Large intestine (tissue), 12 donors: ENCODE measurements at places on chromosomes 13 and 19.
A peak's percentile ranks its signal among the peaks of the same experiment; 100 is the strongest.

GRCh38 chr19:6481541-6482342 is at the start of gene DENND1C:
Gene DENND1C, minus strand, starts transcription at chr19:6481787. Its CDS starts 92 bp downstream, at chr19:6481695.
- H3K4me1 ChIP-seq: peaks cover 5% of the 10 kb centered on the region
- H3K36me3 ChIP-seq: no peaks in the 10 kb centered on the region
- DNase-seq: no peak
- H3K4me3 ChIP-seq: peak within 1 kb of the TSS; percentile 4
- H3K27ac ChIP-seq: no peak within 1 kb of the TSS

GRCh38 chr13:48403151-48403631 is 9.7 kb downstream of the LPAR6 start:
- no peak overlapping the region for H3K4me3 ChIP-seq
- H3K4me1 ChIP-seq: no peaks in the 10 kb centered on the region
- DNase-seq: no peak
- no peak overlapping the region for H3K27ac ChIP-seq

DNA sequence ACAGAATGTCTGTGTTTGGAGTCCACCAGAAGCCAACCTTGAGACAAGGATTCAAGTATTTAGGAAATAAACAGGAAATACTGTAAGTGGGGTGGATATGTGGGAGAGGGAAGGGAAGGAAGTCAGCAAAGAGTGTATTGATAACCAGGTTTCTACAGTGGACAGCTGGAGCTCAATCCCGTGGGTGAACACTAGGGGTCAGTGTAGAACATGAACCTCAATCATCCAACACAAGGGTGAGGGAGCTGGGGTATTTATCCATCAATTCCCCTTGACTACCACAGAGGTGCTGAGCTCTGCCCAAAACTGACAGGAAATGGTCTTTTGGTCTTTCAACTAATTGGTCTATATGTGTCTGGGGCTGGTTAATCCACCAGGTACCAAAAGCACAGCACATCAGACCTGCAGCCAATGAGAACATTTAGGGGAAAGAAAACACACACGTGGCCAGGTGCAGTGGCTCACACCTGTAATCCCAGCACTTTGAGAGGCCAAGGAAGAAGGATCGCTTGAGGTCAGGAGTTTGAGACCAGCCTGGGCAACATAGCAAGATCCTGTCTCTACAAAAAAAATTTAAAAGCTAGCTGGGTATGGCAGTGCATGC is 5.6 kb upstream of the SYDE1 start:
- no peaks in the 10 kb centered on the region for H3K4me1 ChIP-seq
- H3K27me3 ChIP-seq: peaks cover 6% of the 10 kb centered on the region
- no peaks in the 10 kb centered on the region for H3K36me3 ChIP-seq
- no peak overlapping the region for H3K4me3 ChIP-seq

DNA sequence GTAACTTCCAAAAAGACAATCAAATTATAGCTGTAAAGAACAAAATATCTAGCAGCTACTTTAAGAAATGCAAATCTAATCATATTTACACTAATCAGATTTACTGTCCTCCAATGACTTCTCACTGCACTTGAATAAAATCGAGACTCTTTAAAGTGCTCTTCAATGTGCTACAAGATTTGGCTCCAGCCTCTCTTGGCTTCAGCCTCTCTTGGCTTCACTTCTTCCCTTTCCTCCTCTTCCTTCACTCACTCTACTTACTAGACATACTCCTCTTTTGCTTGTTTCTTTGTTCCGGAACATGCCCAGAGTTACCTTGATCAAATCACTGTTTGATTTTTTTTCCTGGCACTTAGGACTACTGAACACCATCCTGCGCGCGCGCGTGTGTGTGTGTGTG is 495.4 kb downstream of the LMO7 start:
- H3K4me1 ChIP-seq: no peaks in the 10 kb centered on the region
- no peaks in the 10 kb centered on the region for H3K36me3 ChIP-seq
- H3K27ac ChIP-seq: no peak overlapping the region
- H3K4me3 ChIP-seq: no peak overlapping the region
- DNase-seq: no peak

- no peak for DNase-seq
- H3K4me3 ChIP-seq: no peak overlapping the region
- no peaks in the 10 kb centered on the region for H3K36me3 ChIP-seq
- peaks cover 7% of the 10 kb centered on the region for H3K27me3 ChIP-seq
These were observed 63.6 kb upstream of the NFIC start for GRCh38 chr19:3302755-3303154.

DNA sequence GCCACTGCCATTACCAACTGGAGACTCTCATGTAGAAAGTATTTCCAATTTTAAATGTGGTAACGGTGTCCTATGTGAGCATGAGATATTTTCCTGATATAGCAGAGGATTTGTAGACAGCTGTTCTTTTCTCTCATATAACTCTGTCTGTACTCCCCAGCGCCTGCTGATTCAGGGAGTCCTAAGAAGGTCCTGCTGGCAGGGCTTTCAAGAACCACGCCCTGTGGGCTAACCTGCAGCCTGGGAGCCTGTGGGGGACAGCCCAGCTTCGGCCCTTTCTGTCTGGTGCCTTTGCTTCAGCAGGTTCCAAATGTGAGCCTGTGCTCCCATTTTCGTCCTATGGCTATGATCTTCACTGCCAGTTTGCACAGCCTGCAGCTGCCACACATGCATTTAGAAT is 316.8 kb downstream of the ATP8A2 start:
- no peaks in the 10 kb centered on the region for H3K4me1 ChIP-seq
- no peaks in the 10 kb centered on the region for H3K27me3 ChIP-seq
- H3K36me3 ChIP-seq: no peaks in the 10 kb centered on the region
- H3K27ac ChIP-seq: no peak overlapping the region
- no peak overlapping the region for H3K4me3 ChIP-seq

DNA sequence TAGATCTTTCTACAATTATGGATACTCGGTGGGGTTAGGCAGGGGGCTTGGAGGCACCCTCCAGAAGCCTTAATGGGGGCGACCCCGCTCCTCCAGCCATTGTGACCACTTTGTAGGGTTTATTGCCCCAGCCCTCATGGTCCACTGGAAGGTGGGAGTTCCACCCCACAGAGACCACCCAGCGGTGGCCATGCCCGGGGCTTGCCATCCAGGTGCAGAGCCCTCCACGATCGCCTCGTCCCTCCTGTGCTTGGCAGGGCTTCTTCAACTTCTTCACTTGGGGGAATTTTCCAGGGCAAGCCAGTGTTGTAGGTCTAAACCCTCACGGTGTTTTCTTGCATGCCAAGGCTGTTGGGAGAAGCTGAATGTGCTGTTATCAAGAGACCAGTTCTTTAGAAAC is 16.1 kb downstream of the ZNF536 start:
- H3K27ac ChIP-seq: no peak overlapping the region
- DNase-seq: no peak
- no peak overlapping the region for H3K4me3 ChIP-seq
- no peaks in the 10 kb centered on the region for H3K36me3 ChIP-seq
- H3K4me1 ChIP-seq: no peaks in the 10 kb centered on the region
- no peaks in the 10 kb centered on the region for H3K27me3 ChIP-seq

DNA sequence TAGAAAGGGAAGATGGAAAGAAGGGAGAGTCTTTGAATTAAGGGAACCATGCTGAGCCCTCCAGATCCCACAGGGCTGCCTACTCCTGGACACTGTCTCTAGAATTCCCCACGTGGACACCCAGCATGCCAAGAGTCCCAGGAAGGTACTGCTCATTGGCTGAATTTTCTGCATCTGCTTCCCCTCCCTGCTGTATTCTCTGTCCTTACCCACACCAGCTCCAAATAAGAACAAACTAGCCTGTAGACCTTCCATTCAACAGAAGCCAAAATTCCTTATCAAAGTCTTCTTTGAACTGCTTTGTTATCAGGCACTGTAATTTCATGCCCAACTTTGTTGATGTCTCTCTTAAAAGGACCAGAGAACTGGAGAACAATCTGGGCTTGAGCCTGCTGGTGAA is 305.9 kb upstream of the ARGLU1 start:
- H3K27me3 ChIP-seq: no peaks in the 10 kb centered on the region
- no peaks in the 10 kb centered on the region for H3K36me3 ChIP-seq
- H3K4me3 ChIP-seq: no peak overlapping the region
- no peak overlapping the region for H3K27ac ChIP-seq

GRCh38 chr19:46990991-46991676 is 28.5 kb upstream of the NPAS1 start:
- no peak overlapping the region for H3K4me3 ChIP-seq
- peaks cover 74% of the 10 kb centered on the region for H3K36me3 ChIP-seq
- DNase-seq: peak; percentile 74
- peak overlapping the region; percentile 7 for H3K27ac ChIP-seq

- no peak overlapping the region for H3K27ac ChIP-seq
- no peaks in the 10 kb centered on the region for H3K4me1 ChIP-seq
- H3K27me3 ChIP-seq: no peaks in the 10 kb centered on the region
- DNase-seq: no peak
- no peaks in the 10 kb centered on the region for H3K36me3 ChIP-seq
These were observed 834.0 kb upstream of the PCDH9 start for GRCh38 chr13:68064001-68064770.

GRCh38 chr13:66040506-66040905 is 1189.6 kb downstream of the PCDH9 start:
- no peaks in the 10 kb centered on the region for H3K4me1 ChIP-seq
- DNase-seq: no peak
- H3K36me3 ChIP-seq: no peaks in the 10 kb centered on the region
- no peaks in the 10 kb centered on the region for H3K27me3 ChIP-seq
- H3K4me3 ChIP-seq: no peak overlapping the region

GRCh38 chr13:98681049-98681448 is 71.4 kb downstream of the SLC15A1 start:
- no peak overlapping the region for H3K27ac ChIP-seq
- no peaks in the 10 kb centered on the region for H3K4me1 ChIP-seq
- H3K27me3 ChIP-seq: no peaks in the 10 kb centered on the region
- no peak for DNase-seq
- peaks cover 12% of the 10 kb centered on the region for H3K36me3 ChIP-seq
- H3K4me3 ChIP-seq: no peak overlapping the region

- no peaks in the 10 kb centered on the region for H3K27me3 ChIP-seq
- no peak overlapping the region for H3K27ac ChIP-seq
- H3K4me3 ChIP-seq: no peak overlapping the region
- H3K36me3 ChIP-seq: no peaks in the 10 kb centered on the region
- no peaks in the 10 kb centered on the region for H3K4me1 ChIP-seq
- DNase-seq: no peak
These were observed 10.9 kb upstream of the CBY2 start for GRCh38 chr13:45691251-45691650.

DNA sequence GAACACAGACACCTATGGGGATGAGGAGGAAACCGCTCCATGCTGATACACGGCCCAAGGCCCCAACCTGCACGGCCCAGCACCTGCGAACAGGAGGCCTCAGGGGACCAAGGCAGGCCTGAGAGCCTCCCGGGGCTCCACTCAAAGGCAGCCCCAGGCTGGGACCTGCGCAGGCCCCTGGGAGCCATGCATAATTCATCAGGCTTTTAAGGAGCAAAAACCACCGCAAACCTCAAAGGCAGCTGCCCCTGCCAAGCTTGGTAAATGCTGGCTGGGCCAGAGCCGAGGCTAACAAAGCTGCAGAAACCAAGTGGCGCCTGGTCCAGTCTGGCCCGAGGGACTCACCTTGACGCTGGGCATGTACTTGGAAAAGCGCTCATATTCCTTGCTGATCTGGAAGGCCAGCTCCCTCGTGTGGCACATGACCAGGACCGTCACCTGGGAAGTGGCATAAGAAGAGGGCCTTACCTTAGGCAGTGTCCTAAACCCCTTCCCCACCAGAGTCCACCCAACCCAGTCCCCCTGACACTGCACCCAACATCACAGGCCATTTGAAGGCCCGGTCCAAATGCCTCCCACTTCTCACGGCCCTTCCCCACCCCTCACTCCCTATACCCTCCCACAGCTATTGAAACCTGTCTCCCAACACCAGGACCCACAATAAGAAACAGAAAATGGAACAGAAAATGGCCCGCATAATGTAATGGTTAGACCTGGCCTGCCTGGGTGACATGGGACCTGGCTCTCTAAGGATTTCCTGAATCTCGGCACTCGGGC is 7.8 kb downstream of the DDX39A start:
- no peak overlapping the region for H3K27ac ChIP-seq
- no peak overlapping the region for H3K4me3 ChIP-seq
- H3K27me3 ChIP-seq: no peaks in the 10 kb centered on the region
- peaks cover 33% of the 10 kb centered on the region for H3K4me1 ChIP-seq
- H3K36me3 ChIP-seq: peaks cover 72% of the 10 kb centered on the region
- peak; percentile 1 for DNase-seq

DNA sequence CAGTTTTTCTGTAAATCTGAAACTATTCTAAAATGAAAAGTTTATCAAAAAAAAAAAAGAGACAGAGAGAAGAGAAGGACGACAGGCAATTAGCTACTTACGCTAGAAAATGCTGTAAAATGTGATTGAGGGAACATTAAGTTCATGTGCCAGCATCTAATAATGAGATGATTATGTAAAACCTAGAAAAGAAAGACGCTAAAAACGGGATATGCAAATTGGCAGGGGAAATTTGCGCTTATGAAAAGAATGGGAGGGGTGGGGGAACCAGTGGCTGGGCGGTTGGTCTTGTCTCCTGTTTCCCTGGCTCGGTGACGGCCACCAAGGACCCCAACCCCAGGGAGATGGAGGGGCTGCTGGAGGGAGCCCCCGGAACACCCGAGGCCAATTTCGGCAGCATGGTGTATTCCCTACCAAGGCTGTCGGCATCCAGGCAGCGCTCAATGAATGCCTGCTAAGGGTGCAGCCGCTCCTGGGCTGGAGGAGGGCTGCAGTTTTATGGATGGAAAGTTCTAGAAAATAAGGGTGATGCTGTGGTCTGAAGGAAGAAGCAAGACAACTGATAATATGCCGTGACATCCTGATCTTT is 34.2 kb downstream of the GNG7 start:
- H3K27me3 ChIP-seq: no peaks in the 10 kb centered on the region
- no peak overlapping the region for H3K4me3 ChIP-seq
- no peaks in the 10 kb centered on the region for H3K36me3 ChIP-seq
- H3K4me1 ChIP-seq: no peaks in the 10 kb centered on the region

DNA sequence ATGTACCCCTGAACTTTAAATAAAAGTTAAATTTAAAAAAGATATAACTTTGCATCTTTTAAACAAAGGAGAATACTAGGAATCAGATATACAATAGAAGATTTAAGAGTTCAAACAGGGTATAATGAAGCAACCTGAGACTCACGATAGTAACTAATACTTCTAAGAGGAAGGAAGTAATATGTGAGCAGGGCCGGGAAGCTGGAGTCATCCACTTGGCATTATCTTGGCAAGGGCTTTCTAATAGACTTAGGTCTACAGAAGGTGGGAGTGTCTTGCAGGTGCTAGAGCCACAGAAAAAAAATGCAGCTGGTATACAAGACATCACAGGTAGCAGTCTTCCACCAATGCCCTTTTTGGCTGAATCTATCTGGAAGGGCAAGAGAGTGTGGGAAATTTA is 231.9 kb downstream of the KCTD12 start:
- H3K27ac ChIP-seq: no peak overlapping the region
- H3K4me1 ChIP-seq: no peaks in the 10 kb centered on the region
- H3K27me3 ChIP-seq: no peaks in the 10 kb centered on the region

GRCh38 chr13:104408733-104409132 is 1342.5 kb upstream of the SLC10A2 start:
- no peak for DNase-seq
- H3K27me3 ChIP-seq: no peaks in the 10 kb centered on the region
- no peaks in the 10 kb centered on the region for H3K36me3 ChIP-seq
- no peak overlapping the region for H3K4me3 ChIP-seq
- H3K27ac ChIP-seq: no peak overlapping the region
